Stomach (tissue), 19 donors: ENCODE measurements at places on chromosomes 16 and 17.

- H3K4me3 ChIP-seq = no peak overlapping the region
- peaks cover 94% of the 10 kb centered on the region for H3K36me3 ChIP-seq
- no peak overlapping the region for H3K27ac ChIP-seq
- no peaks in the 10 kb centered on the region for H3K27me3 ChIP-seq
- DNase-seq = no peak
Observed at GRCh38 chr16:8899709-8900317, 17.7 kb downstream of the LITAFD start.

- peak; percentile 48 for DNase-seq
- no peak overlapping the region for H3K4me3 ChIP-seq
- H3K27me3 ChIP-seq = no peaks in the 10 kb centered on the region
- H3K27ac ChIP-seq = peak overlapping the region; percentile 67
- peaks cover 9% of the 10 kb centered on the region for H3K36me3 ChIP-seq
Observed at GRCh38 chr16:66523861-66524354, 26.0 kb downstream of the TK2 start.

DNA sequence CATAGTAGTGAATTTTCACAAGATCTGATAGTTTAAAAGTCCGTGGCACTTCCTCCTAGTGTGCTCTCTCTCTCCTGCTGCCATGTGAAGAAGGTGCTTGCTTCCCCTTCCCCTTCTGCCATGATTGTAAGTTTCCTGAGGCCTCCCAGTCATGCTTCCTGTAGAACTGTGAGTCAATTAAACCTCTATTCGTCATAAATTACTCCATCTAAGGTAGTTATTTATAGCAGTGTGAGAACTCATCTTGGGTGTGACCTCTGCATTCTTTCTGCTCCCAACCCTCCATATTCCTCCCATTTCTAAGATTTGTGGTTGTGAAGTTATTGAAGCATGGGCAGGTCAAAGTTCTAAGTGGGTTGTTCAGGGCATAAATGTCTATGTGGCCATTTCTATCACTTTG lies 62.1 kb upstream of the ADAMTS18 start:
- no peaks in the 10 kb centered on the region for H3K4me1 ChIP-seq
- no peak overlapping the region for H3K27ac ChIP-seq
- DNase-seq = no peak
- peaks cover 2% of the 10 kb centered on the region for H3K27me3 ChIP-seq

- no peak for DNase-seq
- H3K27me3 ChIP-seq = no peaks in the 10 kb centered on the region
- H3K4me1 ChIP-seq = peaks cover 5% of the 10 kb centered on the region
Observed at GRCh38 chr16:30485818-30486436, 13.4 kb downstream of the ITGAL start.

DNA sequence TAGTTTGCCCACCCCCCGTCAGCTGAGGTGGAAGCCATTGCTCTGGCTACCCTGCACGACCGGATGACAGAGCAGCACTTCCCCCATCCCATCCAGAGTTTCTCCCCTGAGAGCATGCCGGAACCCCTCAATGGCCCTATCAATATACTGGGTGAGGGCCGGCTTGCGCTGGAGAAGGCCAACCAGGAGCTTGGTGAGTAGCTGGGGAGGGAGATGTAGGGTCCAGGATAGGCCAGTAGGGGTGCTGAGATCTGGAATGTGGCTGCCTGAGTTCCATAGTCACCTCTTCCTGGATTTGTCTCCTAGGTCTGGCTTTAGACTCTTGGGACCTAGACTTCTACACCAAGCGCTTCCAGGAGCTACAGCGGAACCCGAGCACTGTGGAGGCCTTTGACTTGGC lies 6.4 kb downstream of the PFAS start:
- no peak overlapping the region for H3K4me3 ChIP-seq
- H3K27ac ChIP-seq = no peak overlapping the region
- H3K27me3 ChIP-seq = no peaks in the 10 kb centered on the region
- no peaks in the 10 kb centered on the region for H3K4me1 ChIP-seq

DNA sequence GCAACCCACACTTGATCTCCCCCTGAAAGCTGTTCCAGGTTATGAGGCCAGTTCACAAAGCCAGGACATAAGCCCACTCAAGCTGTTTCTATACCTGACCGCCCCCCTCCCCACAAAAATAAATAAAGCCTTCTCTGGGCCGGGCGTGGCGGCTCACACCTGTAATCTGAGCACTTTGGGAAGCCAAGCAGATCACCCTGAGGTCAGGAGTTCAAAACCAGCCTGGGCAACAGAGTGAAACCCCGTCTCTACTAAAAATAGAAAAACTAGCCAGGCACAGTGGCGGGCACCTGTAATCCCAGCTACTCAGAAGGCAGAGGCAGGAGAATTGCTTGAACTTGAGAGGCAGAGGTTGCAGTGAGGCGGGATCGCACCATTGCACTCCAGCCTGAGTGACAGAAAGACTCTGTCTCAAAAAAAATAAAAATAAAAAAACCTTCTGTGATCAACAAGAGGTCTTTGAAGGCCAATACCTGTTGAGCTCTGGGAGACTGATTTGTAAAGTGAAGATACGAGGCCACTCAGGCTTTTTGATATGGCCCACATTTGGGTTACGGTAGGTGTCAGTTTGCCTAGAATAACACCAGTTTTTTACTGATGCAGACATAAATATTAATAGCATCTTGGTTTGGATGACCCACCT lies 2.2 kb downstream of the KDM8 start:
- H3K4me1 ChIP-seq = peaks cover 38% of the 10 kb centered on the region
- no peak for DNase-seq
- H3K27me3 ChIP-seq = no peaks in the 10 kb centered on the region
- H3K4me3 ChIP-seq = no peak overlapping the region
- no peak overlapping the region for H3K27ac ChIP-seq

- no peaks in the 10 kb centered on the region for H3K36me3 ChIP-seq
- H3K27me3 ChIP-seq = no peaks in the 10 kb centered on the region
- no peak for DNase-seq
Observed at GRCh38 chr17:32862940-32863339, 14.0 kb downstream of the MYO1D start.
